ENCODE measurements at places on chromosomes 1 and 21. TPM values are rescaled to one million over a fixed set of nuclear protein-coding genes. Genes with fewer than 3 reads are reported as not detected.

DNA sequence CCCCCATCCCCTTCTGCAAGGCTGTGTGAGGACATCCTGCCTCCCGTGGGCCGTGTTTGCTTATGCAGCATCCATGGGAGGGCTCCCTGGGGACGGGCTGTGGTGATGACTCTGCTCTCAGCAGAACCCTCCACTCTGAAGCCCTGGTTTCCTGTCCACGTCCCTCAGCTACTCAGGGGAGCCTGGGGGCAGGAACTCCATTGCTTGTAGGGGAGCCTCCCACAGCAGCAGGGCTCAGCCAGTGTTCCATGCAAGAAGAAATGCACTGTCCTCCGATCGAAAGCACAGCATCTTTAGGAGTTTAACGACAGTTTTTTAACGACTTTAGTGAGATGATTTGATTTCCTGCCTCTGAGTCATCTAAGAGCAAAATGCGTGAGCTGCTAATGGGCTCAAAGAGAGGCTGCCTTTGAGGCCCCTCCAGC is 8.3 kb upstream of the KCNAB2 start:
- DNase-seq: peak; percentile 28

CC2D1B gene
- total RNA-seq: 36.4 TPM

GRCh38 chr21:45583831-45584509 is 41.7 kb upstream of the SLC19A1 start:
- no peak for DNase-seq

DNA sequence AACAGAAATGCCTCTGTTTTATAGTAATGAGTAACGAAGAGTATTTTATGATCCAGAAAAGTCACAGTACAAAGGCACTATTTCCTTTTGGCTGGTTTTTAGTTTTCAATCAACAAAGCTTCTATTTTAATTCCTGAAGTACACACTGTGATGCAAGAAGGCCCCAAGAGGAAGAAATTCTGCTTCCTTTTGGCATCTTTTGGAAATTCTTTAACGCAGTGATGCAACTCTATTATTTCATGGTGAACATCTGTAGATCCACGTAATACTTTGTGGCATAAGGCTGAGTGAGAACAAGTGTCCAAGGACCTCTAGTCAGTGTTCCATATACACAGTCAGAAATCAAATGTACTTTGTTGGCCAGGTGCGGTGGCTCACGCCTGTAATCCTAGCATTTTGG is 137.5 kb downstream of the TGFB2 start:
- DNase-seq: peak; percentile 86

GRCh38 chr1:208918160-208918559 is 665.4 kb upstream of the CAMK1G start:
- DNase-seq: no peak

MYCL gene
- total RNA-seq: not detected

DNA sequence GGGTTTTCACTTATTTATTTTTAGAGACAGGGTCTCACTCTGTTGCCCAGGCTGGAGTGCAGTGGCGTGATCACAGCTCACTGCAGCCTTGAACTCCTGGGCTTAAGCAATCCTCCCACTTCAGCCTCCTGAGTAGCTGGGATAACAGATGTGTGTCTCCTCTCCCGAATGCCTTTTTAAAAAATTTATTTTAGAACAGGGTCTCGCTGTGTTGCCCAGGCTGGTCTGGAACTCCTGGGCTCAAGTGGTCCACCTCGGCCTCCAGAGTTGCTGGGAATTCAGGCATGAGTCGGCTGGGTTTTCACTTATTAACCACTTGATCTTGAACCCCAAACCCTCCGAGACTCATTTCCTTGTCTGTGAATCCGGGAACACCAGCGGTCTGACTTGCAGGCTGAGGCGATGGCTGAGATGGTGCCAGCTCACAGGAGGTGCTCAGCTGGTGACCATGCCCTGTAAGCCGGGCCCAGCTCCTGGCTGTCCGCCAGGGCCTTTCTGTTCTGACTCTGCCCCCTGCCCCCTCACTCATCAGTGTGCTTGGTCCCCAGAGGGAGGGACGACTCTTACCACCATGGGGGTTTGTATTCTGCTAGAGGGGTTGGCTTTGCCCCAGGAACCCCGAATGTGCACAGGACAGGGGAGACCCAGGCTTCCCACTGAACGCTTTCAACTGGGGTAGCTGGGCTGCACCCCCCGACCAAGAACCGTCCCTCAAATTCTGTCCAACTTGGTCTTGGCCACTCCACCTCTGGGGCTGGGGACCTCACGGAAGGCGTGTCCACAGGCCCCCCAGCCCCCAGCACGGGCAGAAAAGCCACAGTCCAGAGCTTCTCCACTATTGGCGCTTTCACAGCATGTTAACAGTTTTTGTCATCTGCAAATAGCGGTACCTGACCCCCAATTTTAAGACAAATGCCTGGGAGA is 22.5 kb downstream of the MMEL1 start:
- DNase-seq: no peak

GRCh38 chr1:201493757-201494617 is 12.9 kb downstream of the CSRP1 start:
- peak; percentile 84 for DNase-seq

CFAP45 gene
- total RNA-seq: 0.32 TPM

- no peak for DNase-seq
These were observed 1.5 kb upstream of the SCP2 start for GRCh38 chr1:52925571-52926005.

DNA sequence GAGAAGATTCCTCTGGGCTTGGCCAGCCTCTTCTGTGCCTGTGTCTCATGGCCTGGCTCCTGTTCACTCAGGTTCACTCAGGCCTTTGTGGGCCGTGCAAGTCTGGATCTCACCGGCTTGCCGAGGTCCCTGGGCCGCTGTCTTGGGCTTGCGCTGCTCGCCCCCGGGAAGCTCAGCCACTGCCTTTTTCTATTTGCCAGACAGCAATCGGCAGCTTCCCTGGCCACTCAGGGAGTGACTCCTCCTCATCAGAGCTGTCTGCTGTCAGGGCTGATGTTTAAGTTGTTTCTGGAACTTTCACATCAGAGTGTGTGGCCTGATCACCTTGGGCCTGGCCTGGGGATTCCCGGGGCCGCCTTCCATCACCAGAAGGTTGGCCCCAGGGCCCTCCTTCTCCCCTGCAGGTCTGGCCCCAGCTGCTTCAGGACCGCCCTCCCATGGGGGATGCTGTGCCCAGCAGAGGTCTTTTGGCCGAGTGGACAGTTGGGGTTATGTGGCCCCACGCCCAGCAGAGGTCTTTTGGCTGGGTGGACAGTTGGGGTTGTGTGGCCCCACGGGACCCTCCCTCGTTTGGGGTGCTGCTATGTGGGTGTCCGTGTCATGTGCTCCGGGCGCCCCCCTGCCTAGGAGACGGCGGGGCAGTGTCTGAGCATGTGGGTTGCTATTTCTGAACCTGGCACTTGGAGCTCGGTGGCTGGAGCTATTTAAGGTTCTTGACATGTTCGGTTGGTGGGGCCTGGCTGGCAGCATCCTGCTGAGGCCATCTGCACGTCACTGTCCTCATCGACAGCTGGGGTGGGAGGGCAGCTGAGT is 12.5 kb downstream of the SLX9 start:
- no peak for DNase-seq

GRCh38 chr1:92995441-92996430 is 34.5 kb upstream of the DIPK1A start:
- no peak for DNase-seq

DNA sequence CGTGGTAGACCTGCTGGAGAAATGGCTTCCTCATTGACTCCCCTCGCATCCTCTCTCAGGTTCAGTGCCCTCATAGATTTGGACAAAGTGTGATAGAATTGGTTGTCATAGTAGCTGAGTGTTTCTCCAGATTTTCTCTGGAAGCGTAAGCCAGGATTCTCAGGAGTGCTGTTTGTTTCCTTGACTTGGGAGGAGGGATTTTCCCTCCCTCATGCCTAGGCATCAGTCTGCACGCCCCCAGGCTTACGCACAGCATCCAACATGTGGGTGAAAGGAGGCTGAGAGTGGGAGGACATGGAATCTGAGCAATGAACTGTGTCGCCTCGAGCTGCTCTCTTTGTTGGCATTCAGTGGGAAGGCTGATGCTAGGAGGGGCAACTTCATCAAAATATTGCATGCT is 503.5 kb downstream of the LTN1 start:
- DNase-seq: no peak

LRRC71 gene
- not detected for total RNA-seq

ADAMTS4 gene
- 8.2 TPM for total RNA-seq

GRCh38 chr1:204003536-204003935 is 69.4 kb upstream of the SOX13 start:
- DNase-seq: no peak

DNA sequence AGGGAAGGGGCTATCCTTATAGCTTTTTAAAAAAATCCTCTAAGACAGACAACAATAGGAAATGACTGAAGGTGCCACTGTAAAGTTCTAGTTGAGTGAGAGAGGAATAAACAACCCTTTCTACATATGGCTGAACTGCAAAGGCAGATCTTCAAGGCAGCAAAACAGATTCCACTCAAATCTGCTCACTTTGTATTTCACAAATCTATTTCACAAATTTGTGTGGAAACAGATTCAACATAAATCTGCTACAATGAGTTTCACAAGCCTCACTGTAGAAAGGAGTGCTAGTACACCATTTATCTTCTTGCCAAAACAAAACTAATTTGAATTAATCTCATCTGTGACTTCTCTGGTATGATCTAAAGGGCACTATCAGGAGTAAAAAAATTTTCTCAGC is 451.3 kb downstream of the PLA2G4A start:
- no peak for DNase-seq

FMO2 gene
- 1.7 TPM for total RNA-seq

DNA sequence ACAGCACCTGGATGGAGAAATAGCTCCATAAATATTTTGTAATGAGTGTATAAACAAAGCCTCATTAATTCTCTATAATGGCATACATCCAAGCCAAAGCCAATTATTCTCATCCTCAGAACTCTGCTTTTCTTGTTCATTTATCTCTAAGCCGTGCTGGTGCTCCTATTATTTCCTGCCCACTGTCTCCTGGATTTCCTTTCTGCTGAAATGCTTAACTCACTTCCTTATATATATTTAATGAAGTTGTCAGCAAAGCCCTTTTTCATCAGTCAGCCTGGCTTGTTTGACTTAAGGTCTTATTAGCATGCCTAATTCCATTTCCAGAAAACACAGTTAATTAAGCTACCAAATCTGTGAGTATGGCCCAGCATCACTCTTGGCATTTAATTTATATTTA is 93.4 kb downstream of the SLC25A24 start:
- no peak for DNase-seq

DNA sequence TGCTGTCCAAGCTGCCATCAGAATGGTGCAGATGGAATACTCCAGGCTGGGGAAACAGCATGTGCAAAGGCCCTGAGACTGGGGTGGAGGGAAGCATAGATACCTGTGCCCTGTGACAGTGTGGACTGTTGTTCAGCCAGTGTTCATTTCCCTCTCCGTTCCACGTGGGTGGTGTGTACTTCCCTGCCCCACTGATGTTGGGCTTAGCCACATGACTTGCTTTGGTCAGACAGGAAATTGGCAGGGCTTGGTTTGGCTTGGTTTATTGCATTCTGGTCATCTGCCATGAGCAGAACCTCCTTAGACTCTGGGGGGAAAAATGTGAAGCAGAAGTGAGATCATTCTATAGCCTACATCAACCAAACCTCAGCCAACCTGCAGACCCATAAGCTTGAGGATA is 102.4 kb upstream of the IGSF21 start:
- DNase-seq: no peak

CACNA1S gene
- total RNA-seq: not detected

DNA sequence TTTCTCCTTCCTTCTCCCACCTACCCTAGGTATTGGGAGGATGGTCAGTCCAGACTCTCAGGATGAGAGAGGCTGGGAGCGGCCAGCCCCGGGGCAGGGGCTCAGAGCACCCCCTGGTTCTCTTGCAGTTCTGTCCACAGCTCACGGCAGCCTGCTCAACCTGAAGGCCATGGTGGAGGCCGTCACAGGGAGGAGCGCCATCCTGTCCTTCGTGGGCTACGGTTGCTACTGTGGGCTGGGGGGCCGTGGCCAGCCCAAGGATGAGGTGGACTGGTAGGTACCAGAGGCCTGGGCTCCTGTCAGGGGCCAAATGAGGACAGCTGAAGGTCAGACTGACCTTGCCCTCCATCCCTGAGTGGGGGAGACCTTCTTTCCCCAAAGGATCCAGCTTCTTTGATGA is 4.2 kb downstream of the PLA2G2F start:
- DNase-seq: no peak

- DNase-seq: no peak
These were observed 11.4 kb upstream of the ERI3 start for GRCh38 chr1:44366371-44366975.

OR2G6 gene
- not detected for total RNA-seq

GRCh38 chr1:119917304-119918055 is 21.2 kb upstream of the ADAM30 start:
- DNase-seq: no peak

Data from fibroblast of villous mesenchyme (primary cell).